Fibroblast of skin of scalp (primary cell): ENCODE measurements at places on chromosomes 1 and 21.

- DNase-seq = no peak
Measured at GRCh38 chr1:151502035-151502700, 9.0 kb upstream of the CGN start.

GRCh38 chr1:186178426-186179043 lies 196.5 kb downstream of the TPR start:
- DNase-seq = no peak

DNA sequence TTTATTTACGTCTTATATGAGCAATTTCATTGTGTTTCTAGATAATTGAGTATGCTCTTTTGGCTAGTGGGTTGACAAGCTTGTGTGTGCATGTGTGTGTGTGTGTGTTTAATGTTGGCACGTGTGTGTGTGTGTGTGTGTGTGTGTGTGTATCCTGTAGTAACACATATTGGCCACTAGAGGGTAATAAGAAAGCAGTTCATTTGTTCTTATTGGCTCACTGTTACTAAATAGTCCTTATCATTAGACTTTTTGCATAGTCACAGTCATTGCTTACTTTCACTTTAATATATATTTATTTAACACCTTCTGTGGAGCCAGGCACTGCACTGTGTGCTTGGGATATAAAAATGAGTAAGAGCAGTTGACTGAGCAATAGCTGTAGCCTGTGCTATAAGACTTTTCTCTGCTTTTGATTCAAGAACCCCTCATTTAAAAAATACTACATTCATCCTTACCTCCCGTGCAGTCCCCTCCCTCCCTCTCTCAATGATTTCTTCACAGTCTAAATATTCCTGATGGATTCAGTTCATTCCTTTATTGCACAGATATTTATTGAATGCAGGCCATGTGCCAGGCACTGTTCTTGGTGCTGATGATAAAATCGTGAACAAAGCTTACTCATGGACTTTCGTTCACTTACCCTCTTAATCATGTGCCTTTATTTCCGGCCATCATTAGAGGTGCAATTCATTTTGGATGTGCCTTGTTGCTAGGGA lies 96.7 kb downstream of the DYRK1A start:
- peak; percentile 66 for DNase-seq

GRCh38 chr1:207828485-207829158 lies 76.8 kb downstream of the CD46 start:
- peak; percentile 75 for DNase-seq

DNA sequence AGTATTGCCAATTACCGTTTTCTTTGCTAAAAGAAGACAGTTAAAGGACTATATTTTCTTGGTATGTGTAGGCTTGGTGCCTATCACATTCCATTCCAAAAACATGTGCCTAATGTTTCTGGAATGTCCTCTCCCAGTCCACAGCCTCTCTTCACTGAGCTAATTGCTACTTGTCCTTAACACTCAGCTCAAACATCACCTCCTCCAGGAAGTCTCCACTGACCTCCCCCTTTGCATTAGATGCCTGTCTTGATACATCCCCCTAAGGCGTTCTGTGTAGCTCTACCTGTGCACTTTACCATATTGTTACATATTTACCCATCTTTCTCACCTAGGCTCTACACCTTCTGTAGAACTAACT lies 195.6 kb upstream of the CAMK1G start:
- DNase-seq = peak; percentile 78

DNA sequence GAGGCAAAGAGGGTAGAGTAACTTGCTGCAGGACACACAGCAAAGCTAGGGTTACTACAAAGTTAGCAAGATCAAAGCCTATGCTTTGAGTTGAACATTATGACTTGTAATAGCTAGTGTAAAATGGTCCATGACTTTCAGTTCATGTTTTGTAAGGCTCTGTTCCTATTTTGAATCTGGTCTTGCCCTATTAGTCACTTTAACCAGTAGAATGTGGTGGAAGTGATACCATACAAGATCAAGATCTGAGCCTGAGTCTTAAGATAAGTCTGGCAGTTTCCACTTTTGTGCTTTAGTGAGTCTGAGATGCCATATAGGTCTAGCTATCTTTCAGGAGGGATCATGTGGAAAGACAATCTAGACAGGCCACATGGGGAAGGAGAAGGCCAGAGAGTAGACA lies 282.1 kb upstream of the BRINP3 start:
- no peak for DNase-seq

DNA sequence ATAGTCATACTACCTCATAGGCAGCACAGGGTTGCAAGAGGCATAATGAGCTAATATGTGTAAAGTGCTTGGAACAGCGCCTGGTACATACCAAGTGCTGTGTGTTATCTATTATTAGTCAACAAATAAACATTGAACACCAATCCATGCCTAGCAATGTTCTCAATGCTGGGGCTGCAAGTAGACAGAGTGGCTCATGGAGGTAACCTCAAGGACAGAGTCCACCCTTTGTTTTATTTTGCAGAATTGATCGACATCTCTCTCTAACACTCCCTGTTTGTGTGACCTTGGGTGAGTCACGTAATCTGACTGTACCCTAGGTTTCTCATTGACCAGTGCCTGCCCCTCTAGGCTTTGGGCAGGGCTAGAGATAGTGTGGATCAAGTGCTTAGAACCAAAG lies 164.0 kb upstream of the KLHDC7A start:
- DNase-seq = no peak

GRCh38 chr1:155008015-155008941 lies 5.7 kb downstream of the ZBTB7B start:
- DNase-seq = no peak

- DNase-seq = peak; percentile 52
Measured at GRCh38 chr1:51070640-51071039, 31.4 kb upstream of the C1orf185 start.

GRCh38 chr1:25217015-25217414 lies 15.3 kb downstream of the SYF2 start:
- no peak for DNase-seq

DNA sequence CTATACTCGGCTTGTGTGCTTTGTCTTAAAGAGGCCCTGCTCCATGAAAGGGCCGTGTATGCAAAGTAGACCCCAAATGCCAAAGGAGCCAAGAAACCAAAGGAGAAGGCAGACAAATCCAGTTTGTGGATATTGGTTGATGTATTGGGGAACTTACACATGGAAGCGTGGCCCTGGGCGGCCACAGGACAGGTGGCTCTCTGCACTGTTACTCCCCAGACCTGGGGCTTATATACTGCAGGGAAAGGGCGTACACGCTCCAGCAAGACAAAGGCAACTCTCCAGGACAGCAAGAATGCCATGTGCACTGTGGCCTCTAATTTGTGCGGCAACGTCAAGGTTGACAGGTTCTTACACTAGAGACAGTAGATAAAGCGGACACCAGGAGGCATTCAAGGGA lies 24.8 kb downstream of the RSPH1 start:
- no peak for DNase-seq

DNA sequence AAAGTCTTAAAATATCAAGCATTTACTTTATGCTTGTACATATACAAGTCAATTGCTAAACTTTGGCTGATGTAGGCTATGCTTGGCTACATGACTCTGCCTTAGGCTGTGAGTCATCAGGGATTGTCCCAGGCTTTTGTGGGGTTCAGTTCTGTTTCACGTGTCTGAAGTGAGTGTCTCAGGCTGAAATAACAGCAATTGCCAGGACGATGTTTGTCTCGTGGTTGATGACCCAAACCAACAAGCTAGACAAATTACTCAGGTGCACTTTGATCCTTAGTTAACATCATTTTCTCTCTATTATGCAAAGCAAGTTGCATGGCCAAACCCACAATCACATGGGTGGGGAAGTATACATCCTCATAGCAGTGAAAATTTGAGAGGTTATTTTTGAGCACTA lies 410.1 kb downstream of the BRINP3 start:
- DNase-seq = no peak

GRCh38 chr1:89681045-89681729 lies 48.3 kb downstream of the LRRC8C start:
- DNase-seq = no peak

DNA sequence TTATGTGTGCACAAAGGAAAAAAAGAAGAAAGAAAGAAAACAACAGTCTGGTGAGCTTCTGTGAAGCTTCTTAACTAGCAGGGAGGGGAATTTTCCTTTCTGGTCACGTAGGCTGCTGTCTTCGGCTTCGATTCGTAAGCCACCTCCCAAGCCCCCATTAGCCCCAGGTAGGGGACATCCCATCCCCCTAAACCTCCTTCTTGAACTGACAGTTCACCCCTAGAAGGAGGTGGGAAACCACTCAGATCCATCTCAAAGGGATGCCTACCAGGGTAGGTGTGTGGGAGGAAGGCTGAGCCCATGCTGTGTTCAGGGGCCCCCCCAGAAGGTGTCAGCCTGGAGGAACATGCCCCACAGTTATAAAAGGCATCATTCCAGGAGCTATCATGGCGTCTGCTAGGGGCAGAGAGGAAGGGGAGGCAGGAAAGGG lies 25.8 kb downstream of the CD247 start:
- no peak for DNase-seq

- DNase-seq = peak; percentile 73
Measured at GRCh38 chr1:94398356-94398755, 19.8 kb upstream of the ABCD3 start.

GRCh38 chr1:40794974-40795715 lies 11.6 kb downstream of the KCNQ4 start:
- DNase-seq = no peak

DNA sequence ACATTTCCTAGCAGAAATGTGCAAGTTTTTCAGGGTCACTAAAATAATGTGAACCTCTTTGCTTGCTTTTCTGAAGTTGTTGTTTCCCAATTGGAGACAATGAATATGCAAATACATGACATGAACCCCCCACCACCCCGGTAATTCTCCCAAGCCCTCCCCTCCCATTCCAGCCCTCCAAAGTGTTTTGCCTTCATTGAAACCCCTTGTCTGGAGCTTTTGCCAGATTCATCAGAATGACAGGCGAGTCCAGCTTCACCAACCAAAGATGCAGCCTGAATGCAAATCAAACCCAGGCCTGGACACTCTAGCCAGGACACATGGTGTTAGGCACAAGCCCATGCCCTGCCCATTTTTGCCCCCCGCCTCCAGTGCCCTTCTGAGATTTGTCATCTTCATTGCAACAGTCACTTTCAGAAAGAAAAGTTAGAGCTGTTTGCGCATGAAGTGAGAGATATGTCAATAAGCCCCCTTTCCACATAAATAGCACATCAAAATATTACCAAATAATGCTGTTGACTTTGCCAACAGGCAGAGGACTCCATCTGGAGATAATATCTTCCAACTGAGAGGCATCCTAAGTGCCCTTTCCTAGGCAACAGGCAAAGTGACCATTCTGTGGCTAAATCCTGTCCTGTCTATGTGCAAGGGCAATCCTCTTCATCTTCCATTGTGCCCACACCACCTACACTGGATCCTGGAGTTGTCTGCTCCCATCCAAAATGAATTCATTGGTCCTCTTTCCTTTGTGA lies 145.6 kb upstream of the NFIA start:
- DNase-seq = no peak

DNA sequence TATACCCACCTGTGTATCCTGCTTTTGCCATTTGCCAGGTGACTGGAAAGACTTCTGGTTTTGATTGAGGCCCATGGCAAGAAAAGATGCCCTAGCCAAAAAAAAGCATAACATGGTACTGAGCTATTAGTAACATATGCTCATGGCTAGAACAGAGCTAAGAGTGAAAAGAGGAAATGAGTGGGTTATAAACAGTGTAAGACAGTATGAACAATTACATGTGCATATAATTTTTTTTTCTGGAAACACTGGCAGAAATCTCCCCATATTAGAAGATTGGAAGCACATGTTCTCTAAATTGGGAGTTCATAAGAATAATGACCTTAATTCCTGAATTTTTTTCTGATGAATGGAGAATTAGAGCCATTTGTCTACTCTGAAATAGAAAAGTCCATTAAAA lies 41.2 kb upstream of the PDC start:
- DNase-seq = peak; percentile 59

DNA sequence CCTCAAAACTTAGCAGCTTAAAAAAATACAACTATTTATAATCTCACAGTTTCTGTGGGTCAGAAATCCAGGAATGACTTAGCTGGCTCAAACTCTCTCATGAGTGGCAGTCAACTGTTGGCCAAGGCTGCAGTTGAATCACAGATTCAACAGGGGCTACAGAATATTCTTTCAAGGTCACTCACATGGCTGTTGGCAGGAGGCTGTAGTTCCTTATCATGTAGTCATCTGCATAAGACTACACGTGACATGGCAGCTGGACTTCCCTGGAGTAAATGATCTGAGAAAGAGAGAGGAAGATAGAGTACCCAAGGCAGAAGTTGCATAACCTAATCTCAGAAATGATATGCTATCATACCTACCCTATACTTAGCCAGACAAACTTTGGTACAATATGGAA lies 75.2 kb upstream of the TSPAN2 start:
- no peak for DNase-seq

DNA sequence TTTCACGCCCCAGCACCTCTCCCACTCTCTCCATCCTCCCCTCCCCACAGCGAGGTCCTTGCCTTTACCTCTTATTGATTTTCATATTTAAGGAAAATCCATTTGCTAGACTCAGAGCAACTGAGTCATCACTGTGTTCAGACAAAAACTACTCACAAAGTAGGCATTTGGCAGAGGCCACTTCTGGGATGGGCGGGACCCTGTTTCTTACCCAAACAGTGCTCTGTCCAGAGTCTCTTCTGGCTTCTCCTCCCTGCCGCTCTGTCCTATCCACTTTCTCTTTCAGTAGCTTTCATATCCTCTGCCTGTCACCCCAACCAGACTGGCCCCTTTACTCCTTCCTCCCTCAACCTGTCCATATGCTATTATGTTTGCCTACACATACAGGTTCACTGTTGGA lies 2.4 kb upstream of the NAV1 start:
- DNase-seq = peak; percentile 90

DNA sequence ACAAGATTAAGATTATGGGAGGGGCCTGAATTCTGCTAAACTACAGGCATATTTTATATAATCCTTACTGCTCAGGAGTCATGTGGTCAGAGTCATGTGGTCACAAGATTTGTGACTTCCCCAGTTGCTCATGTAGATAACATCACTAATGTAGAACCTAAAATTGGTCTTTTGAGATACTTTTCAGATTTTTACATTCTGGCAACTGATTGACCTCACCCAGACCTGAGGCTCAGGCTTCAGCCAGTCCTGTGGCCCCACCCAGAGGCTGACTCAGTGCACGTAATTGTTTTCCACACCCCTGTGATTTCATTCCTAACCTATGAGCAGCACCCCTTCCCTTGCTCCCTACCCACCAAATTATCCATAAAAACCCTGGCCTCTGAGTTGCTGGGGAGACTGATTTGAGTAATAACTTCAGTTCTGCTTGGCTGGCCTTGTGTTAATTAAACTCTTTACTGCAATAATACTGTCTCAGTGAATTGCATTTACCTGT lies 41.7 kb upstream of the ZNF326 start:
- DNase-seq = peak; percentile 82

- no peak for DNase-seq
Measured at GRCh38 chr1:219926363-219926998, 1.9 kb downstream of the SLC30A10 start.

- no peak for DNase-seq
Measured at GRCh38 chr21:41011098-41011731, 156.7 kb upstream of the BACE2 start.
